ENCODE measurements at places on chromosomes 11 and 22.

DNA sequence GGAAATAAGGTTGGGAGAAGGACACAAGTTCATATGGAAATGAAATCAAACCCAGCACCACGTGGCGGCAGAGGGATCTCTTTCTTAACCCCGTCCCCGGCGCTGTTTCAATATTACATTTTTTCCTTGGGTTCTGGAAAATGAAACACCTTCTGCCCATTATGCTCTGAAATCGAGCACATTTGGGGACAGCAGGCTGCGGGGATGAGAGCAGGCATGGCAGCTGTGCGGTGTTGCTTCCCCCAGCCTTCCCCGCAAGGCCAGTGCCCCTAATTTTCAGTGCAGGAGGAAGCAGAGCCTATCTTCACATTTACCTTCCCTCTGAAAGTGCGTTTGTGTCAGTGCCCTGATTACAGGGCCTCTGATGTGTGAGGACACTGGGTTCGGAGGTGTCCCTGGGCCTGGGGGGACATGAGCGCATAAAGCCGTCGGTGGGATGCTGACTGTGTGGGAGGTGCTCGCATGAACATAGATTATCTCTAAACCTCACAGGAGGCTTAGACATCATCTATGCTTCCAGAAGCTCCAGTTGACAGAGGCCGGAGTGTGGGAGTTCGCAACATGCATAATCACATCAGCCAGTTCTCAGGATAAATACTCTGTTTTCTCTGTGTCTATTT, 921.3 kb downstream of the BRD1 start:
- no peak for DNase-seq

DNA sequence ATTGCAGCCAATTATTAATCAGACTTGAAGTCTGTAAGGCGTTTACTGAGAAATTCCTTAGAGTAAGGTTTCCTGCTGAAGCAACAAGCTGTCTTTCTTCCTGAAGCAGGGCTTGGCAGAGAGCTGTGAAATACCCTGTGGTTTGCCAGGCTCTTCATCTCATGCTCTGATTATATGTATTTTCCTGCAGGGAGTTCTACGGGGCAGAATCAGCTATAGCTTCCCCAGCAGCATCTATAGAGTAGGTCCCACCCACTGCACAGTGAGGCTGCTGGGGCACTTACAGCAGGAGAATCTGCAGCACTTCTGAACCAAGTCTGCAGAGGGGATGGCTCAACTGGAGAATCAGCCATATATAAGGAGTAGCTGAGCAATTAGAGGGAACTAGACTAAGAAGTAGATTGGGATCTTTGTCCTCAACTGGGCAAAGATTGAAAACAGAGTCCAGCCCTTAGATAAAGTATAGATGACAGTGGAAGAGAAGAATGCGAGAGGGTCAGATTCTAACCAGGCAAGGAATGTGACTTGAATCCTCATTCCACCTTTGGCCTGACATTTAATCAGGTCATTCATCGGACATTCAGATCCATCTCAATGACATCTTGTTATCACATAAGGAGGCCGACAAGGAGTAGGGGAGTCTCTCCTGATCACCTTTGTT, 37.6 kb downstream of the CNTF start:
- no peak for DNase-seq

DNA sequence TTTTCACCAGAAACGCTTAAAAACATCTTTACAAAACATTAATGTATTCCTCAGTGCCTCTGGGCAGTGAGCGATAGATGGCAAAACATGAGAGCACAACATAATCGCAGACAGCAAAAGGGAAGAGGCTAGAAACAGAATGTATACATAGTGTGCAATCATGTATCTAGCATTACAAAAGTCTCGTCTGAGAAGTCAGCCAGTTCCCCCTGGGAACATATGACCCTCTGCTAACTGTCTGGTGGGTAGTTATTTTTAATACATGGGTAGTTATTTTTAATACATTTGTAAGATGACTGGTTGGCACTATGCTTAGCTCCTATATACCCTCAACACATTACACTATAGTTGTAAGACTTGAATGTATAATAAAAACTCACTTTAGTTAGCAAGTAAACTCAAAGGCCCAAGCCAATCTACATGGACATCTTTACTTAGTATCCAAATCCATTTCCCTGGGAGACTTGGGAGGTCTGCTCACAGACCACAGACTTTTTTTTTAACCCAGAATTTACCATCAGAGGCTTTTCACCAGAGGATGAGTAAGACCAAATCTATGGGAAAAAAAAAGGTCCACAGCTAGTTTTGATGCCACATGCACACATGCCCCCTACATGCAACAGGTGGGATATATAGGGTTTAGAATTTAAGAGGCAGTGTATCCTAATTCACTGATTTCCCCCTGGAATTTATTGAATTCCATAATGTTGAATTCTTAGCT, 71.7 kb downstream of the AMBRA1 start:
- DNase-seq: peak; percentile 39

DNA sequence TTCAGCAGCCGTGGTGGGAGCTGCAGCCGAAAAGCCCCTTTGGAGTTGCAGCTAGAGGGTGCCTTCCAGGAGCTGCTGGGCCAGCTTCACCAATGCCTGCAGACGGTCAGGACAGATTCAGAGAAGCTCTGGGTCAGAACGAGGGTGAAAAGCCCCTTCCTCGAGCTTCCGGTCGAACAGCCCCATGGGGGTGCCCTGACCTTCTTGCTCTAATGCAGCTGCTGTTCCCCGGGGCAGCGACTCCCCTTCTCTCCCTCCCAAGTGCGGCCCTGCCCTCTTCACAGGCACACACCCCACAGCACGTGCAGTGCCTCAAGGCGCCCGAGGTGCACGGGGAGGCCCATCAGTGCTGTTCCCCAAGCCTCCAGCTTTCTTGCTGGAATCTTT, 9.6 kb upstream of the IFITM3 start:
- no peak for DNase-seq

- DNase-seq: no peak
Observed at GRCh38 chr22:41048791-41049717, 43.3 kb upstream of the EP300 start.

- no peak for DNase-seq
Observed at GRCh38 chr11:131422029-131422428, 51.6 kb downstream of the NTM start.

- DNase-seq: peak; percentile 63
Observed at GRCh38 chr11:128955636-128956035, 13.0 kb upstream of the TP53AIP1 start.

GRCh38 chr11:93663021-93663420, 1.5 kb downstream of the CEP295 start:
- DNase-seq: no peak

DNA sequence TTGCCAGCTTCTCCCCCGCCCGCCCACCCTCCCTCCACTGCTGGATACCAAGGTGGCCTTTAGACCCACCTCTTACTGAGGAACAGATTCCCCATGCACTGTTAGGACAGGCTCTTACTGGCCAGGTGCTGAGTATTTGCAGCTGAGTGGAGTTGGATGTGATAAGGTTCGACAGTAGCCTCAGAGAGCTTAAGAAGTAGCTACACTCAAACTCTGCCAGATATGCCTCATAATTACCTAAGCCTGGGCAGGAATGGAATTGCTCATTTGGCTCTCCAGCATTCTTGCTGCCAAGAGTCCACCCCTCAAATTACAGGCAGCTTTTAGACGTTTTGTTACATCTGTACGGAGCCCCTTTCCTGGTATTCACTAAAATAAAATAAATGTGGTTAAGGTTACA, 9.6 kb downstream of the FAM181B start:
- no peak for DNase-seq

DNA sequence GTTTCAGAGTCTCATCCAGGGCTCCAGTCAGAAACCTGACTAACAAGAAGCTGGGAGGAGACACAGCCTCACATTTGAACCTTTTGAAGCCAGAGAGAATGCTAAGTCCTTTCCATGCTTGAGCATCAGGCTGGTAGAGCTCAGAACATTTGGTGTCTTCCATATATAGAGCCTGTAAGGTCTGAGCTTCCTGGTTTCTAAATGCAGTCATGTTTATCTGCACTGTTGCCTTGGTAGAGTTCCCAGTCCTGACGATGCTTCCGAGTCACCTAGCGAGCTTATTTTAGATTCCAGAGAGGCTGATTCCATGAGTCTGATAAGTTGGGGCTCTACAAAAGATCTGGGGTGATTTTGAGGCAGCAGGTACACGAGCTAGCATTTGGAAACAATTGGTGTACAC, 68.4 kb upstream of the SORL1 start:
- no peak for DNase-seq

DNA sequence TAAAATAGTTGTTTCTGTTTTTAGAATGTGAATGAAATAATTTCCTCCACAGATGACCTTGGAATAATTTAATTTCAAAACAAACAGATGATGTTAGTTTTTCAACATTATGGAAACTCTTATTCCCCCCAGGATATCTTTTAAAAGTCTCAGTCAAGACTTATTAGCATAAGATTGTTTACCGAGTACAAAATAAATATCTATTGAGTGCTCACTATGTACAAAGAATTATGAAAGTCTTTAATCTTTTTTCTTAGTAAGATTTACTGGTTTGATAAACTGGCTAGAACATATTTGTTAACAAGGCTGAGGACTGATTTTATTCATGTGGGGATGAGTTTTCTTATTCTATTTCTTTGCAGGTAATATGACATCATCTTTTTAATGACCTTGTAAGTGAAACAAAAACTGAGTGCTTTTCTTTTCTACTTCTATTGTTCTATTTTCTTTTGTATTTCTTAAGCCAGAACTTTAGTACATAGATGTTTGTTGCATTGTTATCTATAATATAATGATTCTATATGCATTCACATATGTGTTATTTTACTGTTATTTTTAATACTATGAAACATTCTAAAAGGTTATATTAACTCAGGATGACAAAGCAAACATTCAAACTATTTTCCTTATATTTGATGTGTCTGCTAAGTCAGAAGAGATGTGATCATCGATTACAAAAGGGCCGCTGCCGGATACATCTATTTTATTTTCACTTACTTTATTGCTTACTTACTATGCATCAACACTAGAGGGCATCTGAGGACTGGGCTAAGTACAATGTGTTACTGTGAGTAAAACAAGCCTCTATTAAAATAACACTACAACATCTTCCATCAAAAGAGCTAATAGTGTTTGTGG, 111.0 kb upstream of the ARHGAP42 start:
- peak; percentile 59 for DNase-seq

GRCh38 chr22:35301372-35301874, 1.7 kb downstream of the TOM1 start:
- peak; percentile 100 for DNase-seq

- no peak for DNase-seq
Observed at GRCh38 chr22:43515902-43516301, 104.1 kb downstream of the MPPED1 start.

- no peak for DNase-seq
Observed at GRCh38 chr11:101336155-101336554, 206.5 kb upstream of the PGR start.

GRCh38 chr11:125489166-125489565, 6.9 kb downstream of the FEZ1 start:
- no peak for DNase-seq

GRCh38 chr11:8577791-8578581, 16.0 kb downstream of the STK33 start:
- peak; percentile 41 for DNase-seq

DNA sequence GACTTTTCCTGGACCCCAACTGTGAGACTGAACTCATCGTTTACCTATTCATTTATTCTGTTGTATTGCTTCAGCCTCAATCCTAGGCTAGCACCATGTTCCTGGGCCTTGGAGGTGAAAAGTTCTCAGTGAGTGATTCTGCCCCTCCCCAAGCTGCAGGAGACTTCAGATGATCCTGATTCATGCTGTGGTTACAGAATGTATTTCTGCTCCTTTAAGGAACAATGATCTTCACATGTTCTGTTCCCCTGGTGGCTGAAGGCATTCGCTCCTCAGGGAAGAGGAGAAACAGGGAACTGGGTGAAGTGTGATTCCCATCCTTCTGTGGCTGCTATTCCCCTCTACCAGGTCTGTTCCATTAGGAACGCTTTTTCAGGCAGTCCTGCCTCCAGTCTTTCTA, 2.4 kb downstream of the OR52E1 start:
- DNase-seq: no peak

DNA sequence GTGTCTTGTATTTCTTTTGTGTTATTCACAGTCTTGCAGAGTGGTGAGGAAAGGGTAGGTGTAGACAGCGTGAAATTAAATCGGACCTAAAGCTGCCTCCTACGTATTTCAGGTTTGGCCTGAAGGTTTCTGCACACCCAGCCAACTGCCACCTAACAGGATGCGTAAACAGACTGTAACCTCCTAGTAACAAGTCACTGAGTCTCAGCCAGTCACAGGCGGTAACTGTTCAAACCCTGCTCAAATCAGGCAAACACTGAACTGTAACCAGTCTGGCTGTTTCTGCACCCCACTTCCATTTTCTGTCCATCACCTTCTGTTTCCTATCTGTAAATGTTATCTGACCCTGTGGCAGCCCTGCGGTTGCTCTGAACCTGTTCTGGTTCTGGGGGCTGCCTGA, 87.1 kb downstream of the ADAMTS15 start:
- DNase-seq: no peak

- DNase-seq: no peak
Observed at GRCh38 chr11:50186146-50186545, 153.5 kb downstream of the OR4C45 start.

- peak; percentile 14 for DNase-seq
Observed at GRCh38 chr11:60905551-60906113, 753 bp downstream of the PRPF19 start.

DNA sequence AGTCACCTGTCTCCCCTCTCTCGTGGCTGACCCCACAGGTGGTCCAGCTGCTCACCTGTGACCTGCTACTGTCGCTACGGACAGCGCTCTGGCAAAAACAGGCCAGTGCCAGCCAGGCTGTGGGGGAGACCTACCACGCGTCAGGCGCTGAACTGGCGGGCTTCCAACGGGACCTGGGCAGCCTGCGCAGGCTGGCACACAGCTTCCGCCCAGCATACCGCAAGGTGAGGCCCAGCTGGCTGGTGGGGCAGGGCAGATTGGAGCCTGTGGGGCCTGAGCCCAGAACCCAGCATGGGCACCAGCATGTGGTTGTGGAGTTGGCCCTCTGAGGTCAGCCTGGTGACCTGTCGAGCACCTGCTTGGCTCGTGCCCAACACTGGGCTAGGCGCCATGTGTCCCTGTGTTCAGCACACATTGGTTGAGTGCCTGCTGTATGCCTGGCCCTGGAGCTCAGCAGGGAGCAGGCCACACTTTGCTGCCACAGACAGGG, 11.9 kb downstream of the SHISA8 start:
- DNase-seq: no peak

DNA sequence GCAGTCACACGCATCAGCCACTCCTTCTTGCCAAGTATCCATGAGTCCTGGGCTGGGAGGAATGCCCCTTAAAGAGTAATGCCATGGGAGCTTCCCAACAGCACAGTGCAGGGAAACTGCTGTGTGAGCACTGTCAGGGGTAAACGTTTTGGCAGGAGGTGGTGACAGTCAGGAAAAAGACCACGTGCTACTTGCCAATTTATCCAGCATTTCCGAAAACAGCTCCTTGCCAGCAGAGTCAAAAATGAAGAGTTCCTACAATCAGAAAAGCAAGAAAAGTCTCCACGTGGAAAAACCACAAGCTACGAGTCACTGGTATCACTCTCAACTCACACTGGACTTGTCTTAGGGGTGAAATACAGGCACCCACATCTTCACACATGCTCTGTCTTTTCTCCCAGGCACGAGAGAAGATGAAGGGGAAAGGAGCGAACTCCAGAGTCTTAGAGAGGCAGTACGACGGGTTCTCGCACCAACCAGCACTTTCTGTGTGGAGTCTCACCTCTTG, 9.9 kb downstream of the IFT27 start:
- peak; percentile 12 for DNase-seq

GRCh38 chr22:33335611-33336279, 277.6 kb upstream of the SYN3 start:
- no peak for DNase-seq

- DNase-seq: no peak
Observed at GRCh38 chr11:66006134-66006890, 4.0 kb downstream of the BANF1 start.

GRCh38 chr22:20279662-20280134, 11.6 kb upstream of the RTN4R start:
- DNase-seq: no peak

All from suppressor macrophage treated with lipopolysaccharide for 1 hour (primary cell).